ENCODE measurements at places on chromosomes 12 and 14. TPM values are rescaled to one million over a fixed set of nuclear protein-coding genes. Genes with fewer than 3 reads are reported as not detected.

TAS2R43 gene
- 0.63 TPM for total RNA-seq

IL23A gene
- 19.8 TPM for total RNA-seq

SLC6A12 gene
- not detected for total RNA-seq

PARP2 gene
- 22.1 TPM for total RNA-seq

FAM222A gene
- 4.2 TPM for total RNA-seq

CLEC6A gene
- not detected for total RNA-seq

ANKS1B gene
- 0.56 TPM for total RNA-seq

SLC25A47 gene
- not detected for total RNA-seq

RGS6 gene
- total RNA-seq: not detected

TCL1A gene
- total RNA-seq: 5.4 TPM

INSM2 gene
- total RNA-seq: not detected

MYBPC1 gene
- not detected for total RNA-seq

ANO4 gene
- not detected for total RNA-seq

TSPAN8 gene
- 0.46 TPM for total RNA-seq

STYK1 gene
- 0.33 TPM for total RNA-seq

HOXC12 gene
- not detected for total RNA-seq

AKAP5 gene
- total RNA-seq: 0.69 TPM

SSTR1 gene
- not detected for total RNA-seq

GLI1 gene
- 0.46 TPM for total RNA-seq

ZNF384 gene
- 63.3 TPM for total RNA-seq

PLEKHD1 gene
- 0.05 TPM for total RNA-seq

COQ5 gene
- 23.6 TPM for total RNA-seq

TEX52 gene
- not detected for total RNA-seq

NPFF gene
- total RNA-seq: not detected

ETFBKMT gene
- total RNA-seq: 0.21 TPM

NEUROD4 gene
- not detected for total RNA-seq

LMNTD1 gene
- total RNA-seq: not detected

RNF212B gene
- not detected for total RNA-seq

SLC8A3 gene
- total RNA-seq: 0.21 TPM

KRT73 gene
- 0.16 TPM for total RNA-seq

NID2 gene
- 0.29 TPM for total RNA-seq

KRT8 gene
- total RNA-seq: 4.2 TPM

ADAM20 gene
- total RNA-seq: 0.08 TPM

ADAM21 gene
- not detected for total RNA-seq

SLC7A7 gene
- 0.16 TPM for total RNA-seq

NGB gene
- total RNA-seq: not detected

AQP6 gene
- not detected for total RNA-seq

Data from activated T-cell treated with anti-CD3 and anti-CD28 coated beads, Interleukin-2, amount 50 U/mL, for 4 hours (primary cell).